ENCODE measurements at places on chromosomes 12 and 14.

DNA sequence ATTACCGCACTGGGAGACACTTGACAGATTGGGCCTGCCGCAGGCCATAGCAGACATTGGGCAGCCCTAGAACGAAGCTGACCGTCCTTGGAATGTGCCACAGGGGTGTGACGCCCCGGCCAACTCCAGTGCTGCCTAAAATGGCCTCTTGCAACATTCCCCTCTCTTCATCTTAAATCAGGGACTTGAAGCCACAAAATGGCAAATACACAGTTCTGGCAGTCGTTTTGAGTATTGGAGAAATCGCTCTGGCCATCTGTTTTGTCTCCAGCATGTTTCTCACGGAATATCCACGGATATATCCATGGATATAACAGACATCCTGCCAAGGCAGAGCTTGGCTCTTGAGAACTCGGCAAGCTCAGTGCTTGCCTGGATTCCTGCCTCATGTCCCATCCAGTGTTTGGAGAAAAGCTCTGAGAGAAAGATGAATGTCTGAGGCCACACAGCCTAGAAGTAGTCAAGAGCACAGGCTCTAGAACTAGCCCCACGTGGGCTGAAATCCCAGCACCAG, 158.4 kb downstream of the CHST11 start:
- DNase-seq = no peak

DNA sequence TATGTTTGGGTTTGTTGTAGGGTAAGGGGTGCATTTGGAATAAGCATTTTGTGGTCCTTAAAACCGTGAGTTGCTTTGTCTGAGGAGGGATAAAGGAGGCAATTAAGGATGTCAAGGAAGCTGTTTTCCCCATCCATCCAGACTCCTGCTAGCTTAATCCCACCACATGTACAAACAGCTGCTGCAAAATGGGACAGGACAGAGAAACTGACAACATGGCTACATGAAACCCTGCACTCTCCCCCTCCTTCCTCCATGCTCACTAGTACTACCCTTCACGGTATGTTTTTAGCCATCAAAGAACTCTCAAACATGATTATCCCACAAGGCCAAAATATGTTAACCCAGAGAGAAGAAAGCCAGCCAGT, 20.6 kb downstream of the ST8SIA1 start:
- DNase-seq = no peak

- DNase-seq = no peak
These were observed 1.9 kb upstream of the BCL11B start for GRCh38 chr14:99273766-99274345.

GRCh38 chr12:62876938-62877548, 57.9 kb downstream of the PPM1H start:
- no peak for DNase-seq

DNA sequence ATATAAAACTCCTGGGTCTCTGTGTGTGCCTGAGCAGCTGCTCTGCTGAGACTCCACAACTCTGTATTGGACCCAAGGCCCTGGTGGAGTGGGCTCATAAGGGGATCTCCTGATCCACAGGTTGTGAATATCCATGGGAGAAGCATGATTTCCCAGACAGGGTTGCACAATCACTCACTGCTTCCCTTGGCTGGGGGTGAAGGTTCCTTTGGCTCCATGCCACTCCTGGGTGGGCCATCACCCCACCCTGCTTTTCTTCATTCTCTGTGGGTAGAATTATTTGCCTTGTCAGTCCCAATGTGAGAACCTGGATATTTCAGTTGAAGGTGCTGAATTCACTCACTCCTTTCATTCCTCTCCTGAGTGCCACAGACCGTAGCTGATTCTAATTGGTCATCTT, 205.2 kb upstream of the TMEM260 start:
- no peak for DNase-seq

DNA sequence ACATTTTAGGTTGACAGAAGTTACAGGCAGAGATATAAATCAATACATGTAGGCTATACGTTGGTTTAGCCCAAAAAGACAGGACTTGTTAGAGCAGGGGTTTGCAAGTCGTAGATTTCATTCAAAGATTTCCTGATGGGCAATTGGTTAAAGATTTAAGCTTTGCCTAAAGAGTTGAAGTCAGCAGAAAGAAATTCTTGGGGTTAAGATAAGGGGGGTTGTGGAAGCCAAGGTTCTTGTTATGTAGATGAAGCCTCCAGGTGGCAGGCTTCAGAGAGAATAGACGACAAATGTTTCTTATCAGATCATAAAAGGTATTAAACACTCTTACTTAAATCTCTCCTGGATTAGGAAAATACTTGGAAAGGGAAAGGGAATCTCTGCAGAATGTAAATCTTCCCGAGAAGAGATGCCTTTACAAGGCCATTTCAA, 510.8 kb downstream of the TMTC2 start:
- no peak for DNase-seq

GRCh38 chr14:89330236-89331002, 86.6 kb downstream of the FOXN3 start:
- DNase-seq = no peak

GRCh38 chr14:95547626-95548327, 12.9 kb downstream of the GLRX5 start:
- DNase-seq = no peak

DNA sequence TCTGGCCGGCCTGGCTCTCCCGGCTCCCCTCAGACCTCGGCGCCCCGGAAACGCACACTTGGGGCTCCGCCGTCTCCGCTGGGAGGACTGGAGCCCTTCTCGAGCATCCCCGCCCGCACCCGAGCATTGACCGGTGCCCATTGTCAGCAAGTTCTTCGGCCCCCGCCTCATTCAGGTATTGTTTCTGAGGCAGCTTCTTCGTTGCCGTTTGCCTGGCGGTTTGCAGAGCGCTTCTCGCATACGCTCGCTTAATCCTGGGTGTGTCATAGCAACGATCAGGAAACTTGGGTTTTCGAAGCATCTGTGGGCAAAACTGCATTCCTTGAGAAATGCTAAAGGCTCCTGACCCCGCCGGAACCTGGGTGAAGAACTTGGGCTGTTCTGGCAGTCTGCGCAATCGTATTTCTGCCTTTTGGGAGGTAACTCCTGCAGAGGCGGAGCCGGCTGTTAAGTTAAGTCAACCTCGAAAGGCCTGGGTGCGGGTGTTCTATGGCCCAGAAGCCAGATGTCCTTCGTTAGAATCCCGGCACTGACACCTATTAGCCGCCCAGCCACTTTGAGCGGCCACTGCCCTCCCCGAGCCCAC, 518 bp downstream of the GSKIP start:
- peak; percentile 26 for DNase-seq

GRCh38 chr12:123713823-123714585, 1.9 kb downstream of the ATP6V0A2 start:
- DNase-seq = no peak

- no peak for DNase-seq
These were observed 1.9 kb downstream of the CLIP1 start for GRCh38 chr12:122420471-122421162.

GRCh38 chr14:89641495-89642175, 224.6 kb upstream of the FOXN3 start:
- no peak for DNase-seq

DNA sequence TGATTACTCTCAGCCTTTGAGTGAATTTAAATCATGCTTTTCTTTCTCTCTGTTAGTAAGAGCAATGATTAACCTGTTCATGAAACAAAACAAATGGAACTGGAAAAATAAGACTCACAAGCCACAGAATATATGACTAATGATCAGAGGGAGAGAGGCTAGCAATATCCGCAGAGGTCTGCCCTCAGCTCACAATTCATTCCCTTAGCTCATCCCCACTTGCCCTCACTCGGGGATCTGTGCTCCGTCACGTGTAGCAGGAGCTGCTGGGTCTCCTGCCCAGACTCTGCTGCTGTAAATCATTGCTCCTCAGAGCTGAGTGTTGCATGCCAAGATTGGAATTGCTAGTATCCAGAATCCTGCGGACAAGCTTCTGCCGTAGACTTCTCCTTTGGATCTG, 53.1 kb upstream of the GNG2 start:
- no peak for DNase-seq

All from putamen (tissue), 1 donor.